Amniotic epithelial cell (primary cell): ENCODE measurements at places on chromosomes 7 and 10.

DNA sequence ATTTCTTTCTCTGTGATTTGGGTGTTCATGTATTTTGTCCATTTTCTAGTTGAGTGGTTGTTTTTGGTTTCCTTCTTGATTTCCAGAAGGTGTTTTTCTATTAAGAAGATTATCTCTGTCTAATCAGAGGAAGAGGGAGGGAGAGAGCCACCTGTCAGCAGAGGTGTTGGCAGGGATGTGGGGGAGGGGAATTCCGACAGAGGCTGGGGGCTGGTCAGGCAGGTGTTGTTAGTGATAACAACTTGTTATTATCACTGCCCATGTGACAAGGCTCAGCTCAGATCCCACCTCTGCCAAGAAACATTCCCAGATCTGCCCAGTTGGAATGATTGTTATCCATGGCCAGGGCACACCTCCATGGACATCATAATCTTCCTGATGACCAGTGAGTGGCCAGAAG, 293.4 kb downstream of the GFRA1 start:
- no peak for DNase-seq

DNA sequence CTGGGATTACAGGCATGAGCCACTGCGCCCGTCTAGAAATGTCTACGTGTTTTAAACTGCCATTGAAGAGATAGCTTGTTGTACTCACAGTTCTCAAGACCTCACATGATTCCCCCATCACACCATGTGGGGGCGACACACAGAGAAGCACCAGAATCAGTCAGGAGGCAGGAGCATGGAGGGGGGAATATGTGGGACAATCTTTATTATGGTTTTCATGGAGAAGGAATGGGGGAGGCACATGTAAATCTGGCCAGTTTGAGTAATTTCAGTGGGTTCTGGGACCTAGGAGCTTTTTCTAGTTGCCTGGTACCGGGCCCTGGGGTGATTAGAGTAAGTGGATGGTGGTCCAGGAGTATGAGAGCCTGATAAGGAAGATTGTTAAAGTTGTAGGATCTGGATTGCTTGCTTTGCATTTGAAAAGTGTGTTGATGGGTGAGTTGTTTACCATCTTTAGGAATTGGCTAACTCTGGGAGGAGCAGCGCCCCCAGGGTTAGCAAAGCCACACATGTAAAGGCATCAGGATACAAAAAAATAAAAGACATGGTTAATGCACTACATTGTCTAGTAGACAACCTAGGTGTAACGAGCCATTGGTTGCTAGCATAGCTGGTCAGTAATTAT, 85.4 kb upstream of the SLC13A1 start:
- no peak for DNase-seq

GRCh38 chr7:157028199-157028903, 17.9 kb upstream of the MNX1 start:
- DNase-seq = no peak

- DNase-seq = peak; percentile 56
These were observed 5.2 kb downstream of the MARVELD1 start for GRCh38 chr10:97718659-97719142.

DNA sequence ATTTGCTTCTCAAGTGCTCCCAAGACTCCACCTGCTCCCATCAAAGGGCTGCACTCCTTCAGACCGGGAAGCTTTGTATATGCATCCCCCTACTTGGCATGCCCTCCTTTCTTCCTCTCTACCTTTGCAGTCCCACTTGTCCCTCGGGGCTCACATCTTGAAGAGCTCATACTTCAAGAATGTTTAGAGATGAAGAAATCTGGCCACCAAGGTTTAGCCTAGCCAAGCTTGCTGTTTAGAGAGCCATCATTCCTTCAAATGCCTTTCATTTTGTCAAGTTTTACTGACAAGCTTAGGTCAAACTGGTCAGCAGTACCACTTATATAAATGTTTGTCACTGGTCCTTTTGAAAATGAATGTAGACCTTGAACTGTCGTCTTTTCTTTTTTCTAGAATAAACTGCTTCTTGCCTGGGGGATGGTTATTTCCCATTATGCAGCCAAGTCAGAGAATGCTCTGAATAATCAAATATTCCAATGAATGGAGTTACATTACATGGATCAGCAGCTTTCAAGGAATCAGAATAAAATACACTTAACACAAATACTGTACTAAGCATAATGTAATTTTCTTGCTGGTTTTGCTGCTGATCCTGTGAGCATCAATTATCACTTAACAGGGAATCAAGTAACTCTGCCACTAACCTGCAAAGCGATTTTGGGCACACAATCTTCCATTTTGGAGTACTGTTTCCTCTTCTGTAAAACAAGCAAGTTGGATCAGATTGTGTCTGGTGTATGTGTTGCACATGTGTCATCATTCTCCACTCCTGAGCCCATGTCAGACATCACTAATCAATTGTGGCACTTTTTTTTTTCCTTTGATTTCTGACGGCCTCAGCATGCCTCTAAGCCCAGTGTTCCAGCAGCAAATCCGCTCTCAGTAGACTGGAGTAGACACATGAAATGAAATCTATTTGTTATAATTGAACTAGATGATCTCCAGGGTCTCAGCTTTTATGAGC, 357.9 kb downstream of the PTEN start:
- no peak for DNase-seq

GRCh38 chr7:135204341-135204749, 7.0 kb downstream of the WDR91 start:
- peak; percentile 48 for DNase-seq

GRCh38 chr7:157612664-157613561, 276.1 kb downstream of the DNAJB6 start:
- DNase-seq = no peak

DNA sequence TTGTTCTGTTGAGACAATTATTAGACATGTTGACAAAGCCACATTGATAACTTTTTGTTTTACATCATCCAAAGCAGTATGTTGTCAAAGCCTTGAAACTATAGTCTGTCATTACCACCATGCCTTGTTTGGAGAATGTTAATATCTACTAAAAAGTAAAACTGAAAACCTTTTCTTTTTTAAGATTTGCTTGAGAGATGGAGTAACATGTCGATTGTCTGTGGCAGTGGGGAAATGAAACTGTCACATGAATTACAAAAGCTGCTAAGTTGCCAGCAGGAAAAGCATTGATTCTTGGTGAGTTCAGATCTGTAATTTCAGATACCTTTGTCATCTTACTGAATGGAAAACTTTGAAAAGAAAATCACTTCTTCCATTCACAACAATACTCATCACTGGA, 69.1 kb downstream of the TFPI2 start:
- no peak for DNase-seq

GRCh38 chr7:151934584-151934983, 21.7 kb upstream of the GALNTL5 start:
- no peak for DNase-seq

DNA sequence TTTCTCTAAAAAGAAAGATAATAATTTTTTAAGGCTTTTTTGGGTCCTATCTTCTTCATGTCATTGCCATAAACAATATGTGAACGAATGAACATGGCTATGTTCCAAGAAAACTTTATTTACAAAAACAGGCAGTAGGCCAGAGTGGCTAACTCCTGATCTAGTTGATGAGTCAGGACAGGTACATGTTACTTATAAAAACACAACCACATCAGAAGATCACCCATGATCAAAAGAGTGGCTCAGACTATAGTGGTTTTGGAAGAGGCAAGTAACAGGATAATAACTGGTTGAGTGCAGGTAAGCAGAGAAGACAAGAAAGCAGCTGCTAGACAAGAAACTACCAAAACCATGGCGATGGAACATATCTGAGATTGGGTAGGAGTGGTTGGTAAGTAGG, 468.7 kb downstream of the KCNMA1 start:
- no peak for DNase-seq

GRCh38 chr10:15735763-15736162, 16.0 kb upstream of the ITGA8 start:
- no peak for DNase-seq

DNA sequence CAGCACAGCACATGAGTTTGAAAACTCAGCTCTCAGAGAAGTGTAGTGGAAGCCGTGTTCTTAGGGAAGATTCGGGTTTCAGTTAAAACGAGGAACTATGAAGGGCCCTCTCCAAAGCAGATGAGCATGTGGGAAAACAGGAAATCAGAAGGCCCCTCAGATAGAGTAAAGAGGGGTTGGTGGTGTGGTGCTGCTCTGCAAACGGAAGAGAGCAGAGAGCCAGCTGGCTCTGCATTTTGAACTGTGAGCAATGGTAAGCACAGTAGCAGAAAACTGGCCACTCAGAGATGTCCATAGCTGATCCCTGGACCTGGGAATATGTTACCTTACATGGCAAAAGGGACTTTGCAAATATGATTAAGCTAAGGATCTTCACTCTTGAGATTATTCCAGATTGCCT, 27.9 kb upstream of the CUL1 start:
- no peak for DNase-seq

DNA sequence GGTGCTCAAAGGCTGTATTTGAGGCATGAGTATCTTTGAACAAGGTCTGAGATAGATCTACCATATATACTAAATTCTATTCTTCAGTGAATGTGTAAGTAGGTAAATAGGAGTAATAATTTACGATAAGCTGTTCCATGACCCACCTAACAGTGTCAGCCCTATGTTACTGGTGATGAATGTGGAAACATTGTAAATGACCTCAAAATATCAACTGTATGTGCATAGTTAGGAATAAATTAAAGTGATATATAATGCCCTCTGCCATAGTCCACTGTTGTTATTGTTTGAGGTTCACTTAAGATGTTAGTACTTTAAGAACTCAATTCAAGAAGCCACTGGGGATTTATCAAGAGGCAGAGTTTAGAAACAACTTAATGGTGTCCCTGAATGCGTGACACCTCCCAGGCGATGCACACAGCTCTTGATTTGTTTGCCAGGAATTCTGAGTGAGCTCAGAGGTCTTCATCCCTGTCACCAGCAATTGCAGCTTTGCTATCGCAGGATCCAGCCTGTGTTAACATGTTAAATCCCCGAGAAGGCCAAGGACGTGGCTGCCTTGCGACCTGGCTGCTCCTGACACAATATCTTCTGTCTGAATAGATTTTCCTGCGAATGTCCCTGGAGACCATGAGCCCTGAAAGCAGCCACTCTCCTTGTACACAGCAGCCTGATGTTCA, 104.9 kb downstream of the KLF6 start:
- DNase-seq = no peak

DNA sequence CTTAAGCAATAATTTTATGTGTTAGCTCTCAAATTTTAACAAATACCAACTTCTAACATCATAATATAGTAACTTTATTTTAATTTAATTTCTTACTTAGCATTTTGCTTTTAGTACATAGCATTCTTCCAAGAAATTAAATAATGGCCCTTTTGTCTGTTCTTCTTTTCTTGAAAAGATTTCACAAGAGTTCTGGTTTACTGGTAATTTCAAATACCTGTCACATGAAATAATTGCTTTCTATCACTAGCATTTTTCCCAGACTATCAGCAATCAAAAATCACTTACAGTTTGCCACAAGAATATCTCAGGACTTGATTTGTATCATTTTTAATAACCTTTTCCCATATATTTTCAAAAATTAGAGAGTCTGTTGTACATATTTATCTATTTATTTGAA, 193.0 kb downstream of the CACNA2D1 start:
- peak; percentile 12 for DNase-seq

DNA sequence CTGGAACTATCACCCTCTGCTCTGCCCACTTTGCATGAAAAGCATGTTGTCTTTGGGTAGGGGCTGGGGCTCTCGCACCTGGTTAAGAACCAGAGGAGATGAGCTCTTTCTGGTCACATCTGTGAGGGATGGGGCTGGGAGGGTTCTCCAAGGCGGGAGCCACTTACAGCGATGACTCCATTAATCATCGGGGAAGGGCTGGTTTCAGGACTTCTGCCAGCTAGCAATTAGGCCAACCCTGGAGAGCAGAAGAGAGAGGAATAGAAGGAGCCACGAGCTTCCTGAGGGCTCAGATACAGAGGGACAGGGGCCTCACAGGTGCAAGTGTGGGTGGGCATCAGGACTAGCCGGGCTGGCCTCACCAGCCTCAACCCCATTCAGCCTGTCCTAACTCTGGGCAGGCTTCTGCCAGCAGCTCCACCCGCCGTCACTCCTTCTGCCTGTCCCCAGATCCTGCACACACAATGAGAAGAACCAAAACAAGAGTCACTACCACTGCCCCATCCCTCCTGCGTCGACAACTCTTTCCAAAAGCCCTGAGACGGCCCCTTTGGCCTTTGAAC, 8.4 kb downstream of the AQP1 start:
- no peak for DNase-seq

DNA sequence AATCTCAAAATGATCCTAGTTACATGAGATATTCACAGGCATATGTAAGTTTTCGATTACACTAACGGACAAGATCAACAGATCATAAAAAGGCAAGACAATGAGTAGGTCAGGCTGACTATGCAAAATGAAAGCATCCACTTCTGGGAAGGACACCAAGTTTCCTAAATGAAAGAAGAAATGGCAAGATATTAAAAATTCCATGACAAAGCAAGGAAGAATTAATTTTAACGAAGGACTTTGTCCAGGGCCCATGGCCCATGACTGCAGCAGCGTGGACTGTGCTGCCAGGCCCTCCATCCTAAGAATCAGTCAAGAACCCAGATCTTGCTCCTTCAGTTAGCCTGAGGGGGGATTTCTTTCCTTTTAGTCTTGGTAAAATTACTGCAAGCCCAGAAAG, 182.4 kb upstream of the FRMD4A start:
- DNase-seq = no peak

- DNase-seq = no peak
These were observed 409.8 kb upstream of the ZMIZ1 start for GRCh38 chr10:78658645-78659597.

DNA sequence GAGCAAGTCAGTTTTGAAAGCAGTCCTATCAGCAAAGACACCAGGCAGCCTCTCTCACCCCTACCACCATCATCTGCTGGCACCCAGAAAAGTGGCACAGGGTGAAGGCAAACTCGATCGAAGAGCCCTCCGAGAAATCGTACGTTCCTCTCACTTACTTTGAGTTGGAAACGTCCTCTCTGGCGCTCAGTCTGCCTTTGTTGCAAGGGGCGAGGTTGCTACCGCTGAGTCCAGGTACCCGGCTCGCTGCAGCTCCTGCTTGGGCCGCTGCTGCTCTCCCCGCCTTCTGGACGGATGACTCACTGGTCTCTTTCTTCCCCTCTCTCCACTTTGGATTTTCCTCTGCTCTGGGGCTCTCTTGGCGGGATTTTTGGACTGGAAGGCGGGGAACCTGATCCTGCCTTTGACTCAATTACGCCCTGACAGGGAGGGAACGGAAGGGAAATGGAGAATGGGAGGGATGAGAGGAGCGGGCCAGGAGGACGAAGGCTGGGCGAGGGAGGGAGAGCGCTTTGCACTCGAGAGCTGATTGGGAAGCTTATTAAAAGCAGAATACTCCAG, at the start of gene PTN:
TSS of gene PTN (minus strand) at position 453 of the 561 bp plus-strand sequence. CDS start 88,760 bp downstream, outside the sequence.
- peak; percentile 22 for DNase-seq

GRCh38 chr7:80596933-80597517, 41.4 kb upstream of the CD36 start:
- no peak for DNase-seq

DNA sequence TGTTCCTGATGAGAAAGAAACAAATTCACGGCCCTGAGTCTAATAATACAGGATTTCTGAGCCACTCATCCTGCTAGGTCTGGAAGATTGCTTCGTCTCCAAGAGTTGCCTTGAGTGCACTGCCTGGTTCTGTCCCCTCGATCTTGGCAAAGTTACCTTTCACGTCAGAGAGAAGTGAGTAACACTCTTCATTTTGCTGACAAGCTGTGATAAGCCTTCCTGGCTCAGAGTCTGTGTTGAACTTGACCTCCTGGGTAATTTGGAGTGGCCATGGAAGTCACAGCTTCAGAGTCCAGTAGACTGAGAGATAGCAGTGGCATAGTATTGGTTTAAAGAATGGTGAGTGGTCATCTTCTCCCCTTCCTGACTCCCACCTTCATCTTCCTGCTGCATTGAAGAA, 64.7 kb upstream of the LRGUK start:
- DNase-seq = no peak

- DNase-seq = peak; percentile 85
These were observed 226.4 kb downstream of the MAGI2 start for GRCh38 chr7:79227044-79227443.

- peak; percentile 29 for DNase-seq
These were observed 7.3 kb downstream of the MMP21 start for GRCh38 chr10:125768219-125768855.
